DND-41 (cell line): ENCODE measurements at places on chromosomes 6 and 20.

DNA sequence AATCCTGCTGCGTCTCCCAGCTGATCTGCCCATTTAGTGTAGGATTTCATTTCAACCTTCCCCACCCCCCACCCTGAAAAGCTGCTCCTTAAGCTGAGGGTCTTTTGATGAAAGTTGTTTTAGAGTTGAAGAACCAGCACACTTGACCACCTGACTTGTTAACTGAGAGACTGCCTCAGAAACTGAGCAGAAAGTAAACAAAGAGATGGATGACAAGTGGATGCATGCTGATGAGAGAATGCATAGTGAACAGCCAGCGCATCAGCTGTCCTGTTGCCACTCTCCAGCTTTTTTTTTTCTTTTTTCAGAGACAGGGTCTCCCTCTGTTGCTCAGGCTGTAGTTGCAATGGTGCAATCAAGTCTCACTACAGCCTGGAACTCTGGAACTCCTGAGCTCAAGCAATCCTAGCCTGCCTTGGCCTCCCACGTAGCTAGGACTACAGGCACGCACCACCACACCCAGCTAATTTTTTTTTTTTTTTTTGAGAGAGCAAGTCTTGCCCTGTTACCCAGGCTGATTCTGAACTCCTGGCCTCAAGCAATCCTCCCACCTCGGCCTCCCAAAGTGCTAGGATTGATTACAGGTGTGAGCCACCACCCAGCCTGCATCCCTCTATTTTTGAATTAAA lies 9.5 kb downstream of the RPL10A start:
- DNase-seq, result no peak

DNA sequence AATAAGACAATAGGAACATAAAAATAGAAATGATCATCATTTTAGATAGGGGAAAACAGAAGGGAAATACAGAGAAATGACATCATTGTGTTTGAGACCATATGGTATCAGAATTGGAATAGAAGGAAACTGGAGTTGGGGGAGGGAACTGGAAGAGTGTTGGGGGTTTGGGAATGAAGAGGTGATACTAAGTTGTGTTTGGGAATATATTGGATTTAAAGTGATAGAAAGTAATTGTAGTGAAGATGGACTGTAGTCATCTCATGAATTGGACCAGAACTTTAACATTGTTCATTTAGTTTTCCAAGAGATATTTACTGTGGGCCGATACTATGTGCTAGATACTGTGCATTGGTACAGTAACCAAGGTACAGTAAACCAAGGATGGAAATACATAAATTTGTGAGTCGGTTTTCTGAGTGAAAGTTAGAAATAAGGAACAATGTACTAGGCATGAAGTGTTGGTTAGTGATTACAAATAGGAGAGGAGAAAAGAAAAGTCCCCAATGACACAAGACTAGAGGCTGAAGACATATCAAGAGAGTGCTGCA lies 32.3 kb downstream of the KCNQ5 start:
- no peak for DNase-seq

GRCh38 chr20:9349249-9349648 lies 165.1 kb upstream of the LAMP5 start:
- DNase-seq, result no peak

GRCh38 chr20:63662813-63663189 lies 4.7 kb downstream of the RTEL1 start:
- DNase-seq, result no peak

GRCh38 chr20:48180618-48181017 lies 395.3 kb upstream of the SULF2 start:
- no peak for DNase-seq

- DNase-seq, result no peak
These were observed 20.1 kb downstream of the APCDD1L start for GRCh38 chr20:58494923-58495622.

GRCh38 chr6:50720623-50721022 lies 7.3 kb downstream of the TFAP2D start:
- DNase-seq, result peak; percentile 21

DNA sequence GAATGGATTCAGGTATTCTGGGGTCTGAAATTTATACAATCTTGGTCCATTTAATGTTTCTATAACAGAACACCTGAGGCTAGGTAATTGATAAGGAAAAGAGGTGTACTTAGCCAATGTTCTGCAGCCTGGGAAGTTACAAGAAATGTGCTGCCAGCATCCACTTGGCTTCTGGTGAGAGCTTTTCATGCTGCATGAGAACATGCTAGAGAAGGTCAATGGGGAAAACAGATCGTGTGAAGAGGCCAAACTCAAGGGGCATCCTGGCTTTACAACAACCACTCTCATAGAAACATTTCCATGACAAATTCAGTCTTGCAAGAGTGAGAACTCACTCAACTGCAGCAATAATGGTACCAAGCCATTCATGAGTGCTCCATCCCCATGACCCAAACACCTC lies 16.8 kb downstream of the IL22RA2 start:
- no peak for DNase-seq

GRCh38 chr6:161027385-161027784 lies 35.8 kb downstream of the MAP3K4 start:
- no peak for DNase-seq

GRCh38 chr6:22801831-22802230 lies 232.5 kb downstream of the HDGFL1 start:
- DNase-seq, result no peak

DNA sequence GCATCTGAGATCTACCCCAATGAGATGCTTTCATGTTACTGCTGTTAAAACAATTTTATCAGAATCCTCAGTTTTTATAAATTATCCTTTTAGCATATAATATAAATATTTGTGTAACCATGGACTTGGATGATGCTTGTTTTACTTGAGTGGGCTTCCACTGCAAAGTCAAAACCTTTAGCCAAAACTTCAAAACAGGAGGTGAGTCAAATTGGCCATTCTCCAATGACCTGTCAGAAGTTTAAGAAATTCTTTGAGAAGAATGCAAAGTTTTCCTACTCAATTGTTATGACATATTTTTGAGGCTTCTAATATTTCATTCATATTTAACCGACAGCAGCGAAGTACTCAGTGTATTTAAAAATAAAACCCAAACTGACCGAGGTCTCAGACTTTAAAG lies 507.9 kb downstream of the EYS start:
- no peak for DNase-seq

GRCh38 chr6:21666201-21666691 lies 72.7 kb downstream of the SOX4 start:
- DNase-seq, result peak; percentile 64

DNA sequence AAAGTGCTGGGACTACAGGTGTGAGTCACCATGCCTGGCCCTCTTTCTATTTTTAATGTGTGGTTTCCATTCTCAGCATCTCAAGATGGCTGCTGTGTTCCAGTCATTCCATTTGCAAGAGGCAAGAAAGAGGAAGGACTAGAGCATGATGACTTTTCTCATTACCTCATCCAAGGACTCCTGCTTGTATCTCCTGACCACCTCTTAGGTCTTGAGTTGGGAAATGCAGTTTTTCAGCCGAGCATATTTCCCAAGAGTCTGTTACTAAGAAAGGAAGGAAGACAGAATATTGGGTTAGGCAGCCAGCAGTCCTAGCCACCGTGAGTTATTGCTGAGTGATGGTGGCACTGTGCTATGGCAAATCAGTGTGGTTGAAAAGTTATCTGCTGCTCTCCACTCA lies 108.4 kb upstream of the INSM1 start:
- no peak for DNase-seq

- no peak for DNase-seq
These were observed 54.2 kb downstream of the NCOA7 start for GRCh38 chr6:125844989-125845388.

DNA sequence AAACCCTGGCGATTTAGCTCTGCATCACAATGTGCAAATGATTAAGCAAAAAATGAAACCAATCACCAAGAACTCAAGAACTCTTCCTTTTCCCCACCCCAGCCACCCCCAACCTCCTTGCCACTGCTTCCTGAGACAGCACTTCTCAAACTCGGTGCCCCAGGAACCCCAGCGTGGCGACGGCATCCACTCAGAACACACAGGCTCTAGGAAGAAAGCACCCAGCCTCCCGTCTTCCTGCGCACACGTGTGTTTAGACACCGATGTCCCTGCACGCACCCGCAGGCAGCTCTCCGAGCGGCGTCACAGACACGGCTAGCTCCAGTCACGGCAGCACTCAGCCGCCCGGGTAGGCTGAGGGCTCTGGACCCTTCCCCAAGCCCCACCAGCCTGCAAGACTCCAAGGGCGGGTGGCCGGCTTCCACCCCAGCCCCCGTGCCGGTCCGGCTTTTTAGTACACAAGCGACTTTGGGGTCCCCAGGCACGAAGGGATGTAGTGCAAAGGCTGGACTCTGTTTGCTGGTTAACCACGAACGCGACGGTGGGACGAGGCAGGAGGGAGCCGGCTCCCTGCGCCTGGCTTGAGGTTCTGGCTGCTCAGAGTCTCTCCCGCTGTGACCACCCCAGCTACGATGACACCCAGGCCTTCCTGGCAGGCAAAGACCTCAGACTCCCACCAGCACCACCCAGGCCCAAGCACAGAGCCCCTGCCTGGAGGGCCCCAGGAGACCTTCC lies 51.9 kb downstream of the KCNQ2 start:
- DNase-seq, result no peak

DNA sequence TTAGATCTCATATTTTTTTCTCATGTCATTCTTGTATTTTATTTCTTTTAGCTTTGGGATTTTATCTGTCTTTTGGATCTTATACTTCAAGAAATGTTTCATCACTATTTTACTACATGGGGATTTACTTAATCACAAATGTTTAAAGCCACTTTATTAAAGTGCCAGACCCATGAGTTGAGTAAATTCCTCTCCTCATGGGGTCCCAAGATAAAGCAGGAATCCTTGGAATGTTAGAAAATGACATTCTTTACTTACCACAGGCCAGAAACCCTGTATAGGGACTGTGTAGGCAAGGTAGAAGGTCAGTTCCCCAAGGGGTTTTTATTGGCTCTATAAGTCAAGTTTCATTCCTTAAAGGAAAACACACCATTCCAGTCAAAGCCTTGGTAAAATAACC lies 28.4 kb upstream of the OR2J2 start:
- no peak for DNase-seq

DNA sequence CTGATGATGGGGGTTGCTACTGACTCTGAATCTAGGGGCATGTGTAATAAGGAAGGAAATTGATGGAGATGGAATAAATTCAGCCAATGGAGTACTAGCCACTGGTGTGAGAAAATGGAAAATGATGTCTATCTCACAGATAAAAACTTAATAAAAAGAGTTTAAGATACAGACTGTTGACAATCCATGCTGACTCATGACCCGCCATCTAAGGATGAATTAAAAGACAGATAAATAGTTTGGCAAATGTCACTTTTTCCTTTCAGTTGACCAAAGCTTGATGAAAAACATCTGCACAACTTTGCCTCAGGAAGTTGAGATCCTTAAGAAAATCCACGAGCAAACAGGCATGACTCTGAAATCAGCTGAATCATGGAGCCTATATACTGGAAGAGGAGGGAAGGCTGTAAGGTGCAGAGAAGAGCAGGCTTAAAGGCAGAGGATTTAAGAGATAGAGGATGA lies 82.6 kb upstream of the BMP5 start:
- no peak for DNase-seq

GRCh38 chr20:1664911-1665310 lies 7.3 kb upstream of the SIRPG start:
- peak; percentile 88 for DNase-seq

DNA sequence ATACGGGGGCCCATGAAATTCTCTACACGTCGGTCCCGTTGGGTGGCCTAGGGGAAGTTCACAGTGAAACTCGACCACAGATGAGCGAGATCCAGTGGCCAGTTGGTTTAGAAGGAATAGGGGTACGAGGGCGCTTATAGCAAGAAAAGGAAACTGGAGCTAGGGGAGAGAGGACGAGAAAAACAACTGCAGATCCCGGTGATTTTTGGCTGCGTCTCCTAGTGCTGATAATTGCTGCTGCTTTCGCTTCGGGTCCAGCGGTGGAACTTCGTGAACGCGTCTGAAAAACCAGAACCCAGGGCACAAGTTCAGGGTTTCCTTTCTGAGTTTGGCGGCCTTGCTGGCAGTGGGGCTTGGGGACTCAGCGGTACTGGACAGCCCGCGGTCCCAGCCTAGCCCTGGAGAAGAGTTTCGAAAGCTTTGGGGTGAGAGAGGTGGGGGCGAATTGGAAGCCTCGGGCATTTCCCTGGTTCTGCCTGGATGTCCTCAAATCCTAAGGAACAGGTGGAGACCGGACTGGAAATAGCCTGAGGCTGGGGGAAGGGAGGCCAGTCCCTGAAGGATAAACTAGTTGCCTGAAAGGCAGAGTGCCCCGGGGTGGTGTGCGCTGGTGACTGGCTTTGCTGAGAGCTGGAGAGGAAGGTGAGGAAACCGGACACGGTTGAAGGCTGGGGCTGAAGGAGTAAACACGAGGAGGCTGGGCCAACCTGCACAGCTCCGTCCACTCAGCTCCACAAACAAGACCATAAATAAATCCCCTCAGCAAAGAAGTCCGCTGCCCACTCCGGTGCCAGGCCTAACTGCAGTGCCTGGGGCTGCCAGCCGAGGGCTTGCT lies 793 bp downstream of the GMPR start:
- DNase-seq, result no peak

GRCh38 chr6:109964949-109965348 lies 13.2 kb upstream of the GPR6 start:
- DNase-seq, result no peak

DNA sequence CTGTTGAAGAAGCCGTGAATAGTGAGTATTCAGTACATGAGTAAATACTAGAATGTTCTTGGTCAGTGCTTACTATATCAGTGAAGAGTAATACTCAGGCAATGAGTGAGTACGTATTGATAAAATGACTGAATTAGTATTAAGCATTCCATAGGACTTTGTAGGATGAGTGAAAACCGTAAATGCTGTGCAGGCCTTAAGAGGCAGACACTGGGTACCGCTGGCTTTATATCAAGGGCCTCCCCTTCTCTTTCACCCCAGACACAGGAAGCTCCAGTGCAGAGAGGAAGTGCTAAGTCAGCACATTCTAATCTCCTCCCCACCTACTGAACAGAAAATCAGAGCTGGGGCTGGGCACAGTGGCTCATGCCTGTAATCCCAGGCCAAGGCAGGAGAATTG lies 24.2 kb downstream of the POFUT1 start:
- DNase-seq, result no peak

DNA sequence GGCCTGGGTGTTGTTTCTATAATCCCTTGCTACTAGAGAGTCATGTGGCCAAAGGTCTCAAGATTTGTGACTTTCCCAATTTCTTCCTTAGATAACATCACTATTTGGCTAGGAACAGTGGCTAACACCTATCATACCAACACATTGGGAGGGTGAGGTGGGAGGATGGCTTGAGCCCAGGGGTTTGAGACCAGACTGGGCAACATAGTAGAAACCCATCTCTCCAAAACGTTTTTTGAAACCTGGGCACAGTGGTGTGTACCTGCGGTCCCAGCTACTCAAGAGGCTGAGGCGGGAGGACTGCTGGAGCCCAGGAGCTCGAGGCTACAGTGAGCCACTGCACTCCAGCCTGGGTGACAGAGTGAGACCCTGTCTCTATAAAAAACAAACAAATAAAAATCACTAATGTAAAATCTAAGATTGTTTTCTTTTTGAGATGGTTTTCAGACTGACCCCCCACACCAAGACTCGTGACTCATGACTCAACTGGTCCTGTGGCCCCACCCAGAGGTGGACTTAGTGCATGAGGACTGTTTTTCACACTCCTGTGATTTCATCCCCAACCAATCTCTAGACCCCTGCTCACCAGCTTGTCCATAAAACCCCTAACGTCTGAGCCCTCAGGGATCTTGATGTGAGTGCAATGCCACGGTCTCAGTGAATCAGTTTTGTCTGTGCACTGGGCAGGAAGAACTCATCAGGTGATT lies 48.3 kb upstream of the KIF16B start:
- no peak for DNase-seq
